ENCODE measurements at places on chromosomes 2 and 18.
A peak's percentile ranks its signal among the peaks of the same experiment; 100 is the strongest.

- DNase-seq = no peak
Measured at GRCh38 chr2:109419960-109420370, 193.8 kb downstream of the SEPTIN10 start.

DNA sequence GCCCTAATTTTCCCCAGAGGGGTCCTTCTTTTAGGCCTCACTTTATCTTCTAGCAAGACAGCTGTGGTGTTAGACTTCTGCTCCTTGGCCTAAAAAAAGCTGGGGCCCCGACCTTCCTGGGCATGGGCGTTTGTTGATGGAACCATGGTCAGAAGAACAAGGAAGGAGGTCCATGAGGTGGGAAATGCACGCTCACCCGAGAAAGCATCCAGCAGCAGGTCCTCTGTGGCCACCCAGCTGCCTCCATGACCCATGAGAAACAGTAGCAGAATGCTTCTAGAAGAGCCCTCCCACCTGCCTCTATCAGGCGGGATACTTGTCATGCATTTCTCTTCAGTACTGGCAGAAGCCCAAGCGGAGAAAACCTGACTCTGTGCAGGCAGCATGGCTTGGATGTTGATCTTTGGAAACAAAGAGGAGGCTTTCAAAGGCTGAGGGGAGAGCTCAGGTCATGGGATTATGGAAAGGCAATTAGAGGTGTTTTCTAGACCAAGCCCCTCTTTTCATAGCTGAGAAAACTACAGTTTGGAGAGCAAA lies 249.1 kb downstream of the FAM210A start:
- no peak for DNase-seq

GRCh38 chr2:40480596-40480995 lies 28.7 kb upstream of the SLC8A1 start:
- no peak for DNase-seq

DNA sequence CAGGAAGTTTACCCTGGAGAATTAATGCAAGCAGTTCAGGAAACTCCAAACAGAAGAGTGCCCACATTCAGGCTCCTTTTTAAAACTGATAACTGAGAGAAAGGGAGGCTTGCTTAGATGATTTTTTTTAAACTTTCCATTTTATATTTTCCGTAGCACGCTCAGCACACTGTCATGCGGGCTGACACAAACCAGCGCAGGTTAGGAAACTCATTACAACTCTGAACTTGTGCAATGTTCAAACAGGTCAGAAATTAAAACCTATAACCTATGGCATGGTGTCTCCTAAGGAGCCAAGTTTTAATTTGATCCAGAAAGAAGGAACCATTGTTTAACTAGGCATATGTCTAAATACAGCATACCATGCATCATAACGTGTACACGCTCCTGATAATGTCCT lies 117.7 kb upstream of the SMIM21 start:
- DNase-seq = no peak

GRCh38 chr2:170711196-170711773 lies 3.9 kb upstream of the SP5 start:
- no peak for DNase-seq

- no peak for DNase-seq
Measured at GRCh38 chr2:45856391-45857274, 205.2 kb downstream of the PRKCE start.

- no peak for DNase-seq
Measured at GRCh38 chr2:70570041-70570661, 16.5 kb upstream of the TGFA start.

GRCh38 chr2:203704430-203704829 lies 2.0 kb upstream of the CD28 start:
- DNase-seq = no peak

DNA sequence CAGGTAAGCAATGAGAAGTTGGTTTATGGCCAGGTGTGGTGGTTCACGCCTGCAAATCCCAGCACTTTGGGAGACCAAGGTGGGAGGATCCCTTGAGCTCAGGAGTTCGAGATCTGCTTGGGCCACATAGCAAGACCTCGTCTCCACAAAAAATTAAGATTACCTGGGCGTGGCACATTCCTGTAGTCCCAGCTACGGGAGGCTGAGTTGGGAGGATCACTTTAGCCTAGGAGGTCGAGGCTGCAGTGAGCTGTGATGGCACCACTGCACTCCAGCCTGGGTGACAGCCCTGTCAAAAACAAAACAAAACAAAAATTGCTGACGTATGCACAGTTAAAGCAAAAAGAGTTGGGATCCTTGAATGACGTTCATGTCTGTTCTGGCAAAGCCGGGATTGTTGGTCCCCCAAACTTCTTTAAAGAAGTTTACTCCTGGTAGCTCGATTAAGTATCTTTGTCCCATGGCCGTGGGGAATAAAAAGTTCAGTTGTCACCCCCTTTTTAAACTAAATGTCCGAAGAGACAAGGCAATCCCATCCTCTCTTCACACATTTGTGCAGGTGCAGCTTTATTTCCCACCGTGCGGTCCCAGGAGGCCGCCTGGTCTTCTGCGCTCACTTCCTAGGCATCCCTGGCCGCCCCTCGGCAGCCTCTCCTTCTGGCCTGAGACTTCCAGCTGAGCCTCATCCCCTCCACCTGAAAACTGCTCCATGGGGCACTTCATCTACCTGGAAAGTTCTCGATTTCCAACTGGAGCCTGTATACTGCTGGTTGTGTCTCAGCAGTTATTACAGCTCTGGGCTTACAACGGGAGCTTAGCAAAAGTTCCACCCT lies 762 bp upstream of the SPOPL start:
- DNase-seq = no peak

GRCh38 chr2:169014780-169015179 lies 16.3 kb downstream of the ABCB11 start:
- DNase-seq = no peak

DNA sequence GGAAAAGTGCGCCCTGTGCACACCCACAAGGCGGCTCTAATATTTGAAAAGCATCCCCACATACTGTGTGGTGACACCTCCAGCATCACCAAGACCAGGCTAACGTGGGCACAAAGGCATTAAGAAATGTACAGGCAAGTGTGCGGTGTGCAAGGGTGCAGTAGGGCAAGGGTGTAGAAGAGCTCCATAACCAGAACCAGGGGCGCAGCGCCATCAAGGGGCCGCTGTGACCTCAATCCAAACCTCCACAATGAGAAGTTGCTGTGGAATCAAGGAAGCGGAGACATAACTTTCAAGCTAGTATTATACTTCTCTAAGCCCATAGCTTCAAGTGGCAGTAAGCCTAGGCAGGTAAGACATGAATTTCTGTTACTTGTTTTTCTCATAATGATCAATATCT lies 13.0 kb downstream of the L3MBTL4 start:
- no peak for DNase-seq

GRCh38 chr2:86636842-86637241 lies 13.2 kb upstream of the RNF103 start:
- DNase-seq = no peak

DNA sequence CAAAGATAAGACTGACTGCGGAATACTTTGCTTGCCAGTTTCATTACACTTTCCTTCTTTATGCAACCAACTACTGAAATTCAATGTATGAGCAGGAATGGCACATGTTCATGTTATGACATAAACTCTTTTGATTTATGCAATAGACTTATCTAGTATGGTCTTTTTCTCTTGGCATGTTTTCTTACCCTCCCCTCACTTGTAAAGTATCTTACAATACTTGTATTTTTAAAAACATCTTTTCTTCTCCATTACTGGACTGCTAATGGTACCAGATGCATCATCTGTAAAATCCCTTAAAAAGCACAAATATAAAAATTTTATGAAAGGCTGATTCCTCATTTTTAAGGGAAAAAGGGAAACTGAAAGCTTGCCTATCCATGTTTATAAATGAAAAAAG lies 373.8 kb downstream of the ZEB2 start:
- no peak for DNase-seq

GRCh38 chr2:64657411-64657810 lies 3.7 kb upstream of the SERTAD2 start:
- no peak for DNase-seq

- DNase-seq = no peak
Measured at GRCh38 chr2:44951124-44951523, 9.6 kb downstream of the SIX3 start.

- no peak for DNase-seq
Measured at GRCh38 chr2:107657049-107657448, 169.6 kb upstream of the RGPD4 start.

- DNase-seq = no peak
Measured at GRCh38 chr2:137837830-137838229, 126.4 kb upstream of the HNMT start.

GRCh38 chr2:133252780-133253355 lies 315.4 kb downstream of the NCKAP5 start:
- no peak for DNase-seq

GRCh38 chr2:218228366-218229090 lies 11.5 kb downstream of the ARPC2 start:
- no peak for DNase-seq

GRCh38 chr2:70831861-70832260 lies 3.8 kb downstream of the CD207 start:
- no peak for DNase-seq

DNA sequence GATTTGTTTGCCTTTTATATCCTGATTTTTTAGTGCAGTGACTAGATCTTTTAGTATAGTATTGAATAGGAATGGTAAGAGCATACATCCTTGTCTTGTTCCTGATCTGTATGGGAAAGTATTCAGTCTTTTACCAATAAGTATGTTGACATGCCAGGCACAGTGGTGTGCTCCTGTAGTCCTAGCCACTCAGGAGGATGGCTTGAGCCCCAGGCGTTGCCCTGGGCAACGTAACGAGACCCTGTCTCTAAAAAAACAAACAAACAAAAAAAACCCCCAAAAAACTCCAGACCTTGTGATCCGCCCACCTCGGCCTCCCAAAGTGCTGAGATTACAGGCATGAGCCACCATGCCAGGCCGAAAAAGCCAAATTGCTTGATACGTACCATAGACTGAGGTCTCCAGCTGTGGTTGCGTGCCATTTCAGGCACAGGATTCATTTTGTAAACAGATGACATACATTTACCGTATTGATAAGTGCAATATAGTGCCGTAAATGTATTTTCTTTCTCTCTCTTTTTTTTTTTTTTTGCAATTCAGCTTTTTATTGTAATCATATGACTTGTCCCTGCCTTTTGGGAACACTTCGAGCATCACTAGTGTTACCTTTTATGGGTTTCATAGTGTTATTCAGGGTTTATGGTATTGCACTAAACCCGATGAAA lies 18.5 kb downstream of the BIRC6 start:
- no peak for DNase-seq

DNA sequence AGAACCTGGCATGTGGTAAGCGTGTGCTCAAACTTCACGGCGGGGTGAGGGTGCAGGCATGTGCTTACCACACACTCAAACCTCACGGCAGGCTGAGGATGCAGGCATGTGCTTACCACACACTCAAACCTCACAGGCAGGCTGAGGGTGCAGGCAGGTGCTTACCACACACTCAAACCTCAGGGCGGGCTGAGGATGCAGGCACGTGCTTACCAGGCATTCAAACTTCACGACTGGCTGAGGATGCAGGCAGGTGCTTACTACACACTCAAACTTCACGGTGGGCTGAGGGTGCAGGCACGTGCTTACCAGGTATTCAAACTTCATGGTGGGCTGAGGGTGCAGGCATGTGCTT lies 105.0 kb upstream of the ALKAL2 start:
- DNase-seq = no peak

DNA sequence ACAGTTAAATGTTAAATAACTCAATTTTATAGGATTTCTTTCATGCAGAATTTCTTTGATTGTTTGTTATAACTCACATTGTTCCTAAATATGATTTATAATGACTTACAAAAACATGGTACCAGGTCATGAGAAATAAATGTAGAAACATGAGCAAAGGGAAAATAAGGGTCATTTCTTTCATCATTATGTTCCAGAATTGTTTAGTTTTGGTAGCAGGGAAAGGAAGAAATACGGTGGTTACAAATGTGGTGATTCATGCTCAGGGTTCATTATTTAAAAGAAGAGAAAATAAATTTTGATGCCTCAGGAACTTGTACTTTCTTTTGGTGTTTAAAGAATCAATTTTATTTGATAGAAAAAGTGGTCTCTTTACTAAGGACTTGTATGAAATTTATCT lies 4.4 kb downstream of the LYPD6B start:
- DNase-seq = no peak

GRCh38 chr18:29169599-29169998 lies 992.7 kb upstream of the CDH2 start:
- no peak for DNase-seq

DNA sequence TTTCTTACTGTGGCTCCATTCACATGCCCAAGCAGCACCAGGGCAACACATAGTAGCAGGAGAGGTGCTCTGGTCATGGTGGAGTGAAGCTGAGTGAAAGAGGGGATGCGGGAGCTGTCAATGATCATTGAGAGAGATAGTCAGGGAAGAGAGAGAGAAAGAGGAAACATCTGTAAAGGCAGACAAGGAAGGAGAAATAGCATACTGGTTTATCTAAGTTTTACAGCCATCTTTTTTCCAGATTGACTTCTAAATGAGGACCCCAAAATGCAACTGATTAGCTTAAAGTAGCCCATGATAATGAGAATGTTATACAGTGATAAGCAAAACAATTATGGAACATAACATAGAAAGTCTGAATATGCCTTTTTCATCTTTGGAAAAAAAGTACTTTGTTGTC lies at the start of gene C2orf66:
TSS of gene C2orf66 (minus strand) at position 96 of the 400 bp plus-strand sequence. CDS start at position 77, 19 bp downstream.
- DNase-seq = no peak

GRCh38 chr2:89837962-89838625 lies 1146.6 kb downstream of the RPIA start:
- no peak for DNase-seq

- DNase-seq = no peak
Measured at GRCh38 chr18:46344416-46345180, 240.4 kb downstream of the HAUS1 start.

DNA sequence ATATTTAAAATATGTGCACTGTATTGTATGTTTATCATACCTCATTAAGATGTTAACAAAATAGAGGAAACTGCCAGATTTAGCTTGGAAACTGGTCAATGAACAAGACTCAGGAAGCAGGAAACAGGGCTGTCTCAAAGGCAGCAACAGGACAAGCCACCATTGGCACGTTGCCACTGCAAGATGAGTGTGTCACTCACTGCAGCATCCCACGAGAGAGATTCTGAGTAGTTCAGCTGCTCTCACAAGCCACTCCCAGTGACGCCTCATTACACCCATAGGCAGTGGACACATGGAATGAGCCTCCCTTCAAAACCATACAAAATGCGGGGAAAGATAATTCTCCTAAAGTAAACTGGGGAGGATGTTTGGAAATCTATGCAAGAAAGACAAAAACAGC lies 181.9 kb upstream of the DLGAP1 start:
- peak; percentile 0 for DNase-seq

DNA sequence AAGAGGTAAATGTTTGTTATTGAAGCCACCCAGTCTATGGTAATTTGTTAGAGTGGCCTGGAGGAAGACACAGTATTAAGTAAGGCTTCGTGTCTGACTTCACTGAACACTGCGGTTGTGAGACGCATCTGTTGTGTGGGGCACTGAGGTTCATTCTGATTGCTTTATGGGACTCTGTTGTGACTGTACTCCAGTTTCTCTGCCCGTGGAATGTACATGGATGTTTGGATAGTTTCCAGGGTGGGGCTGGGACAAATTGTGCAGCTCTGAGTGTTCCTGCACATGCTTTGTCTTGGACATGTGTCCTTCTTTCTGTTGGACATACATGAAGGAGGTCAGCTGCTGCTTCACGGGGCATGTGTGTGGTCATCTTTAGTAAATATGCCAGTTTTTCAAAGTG lies 58.6 kb downstream of the ODC1 start:
- no peak for DNase-seq

- no peak for DNase-seq
Measured at GRCh38 chr2:132680544-132680943, 10.5 kb upstream of the LYPD1 start.
